Adrenal gland (tissue), 19 donors: ENCODE measurements at places on chromosomes 6 and 20. TPM values are rescaled to one million over a fixed set of nuclear protein-coding genes. Genes with fewer than 3 reads are reported as not detected.

DNA sequence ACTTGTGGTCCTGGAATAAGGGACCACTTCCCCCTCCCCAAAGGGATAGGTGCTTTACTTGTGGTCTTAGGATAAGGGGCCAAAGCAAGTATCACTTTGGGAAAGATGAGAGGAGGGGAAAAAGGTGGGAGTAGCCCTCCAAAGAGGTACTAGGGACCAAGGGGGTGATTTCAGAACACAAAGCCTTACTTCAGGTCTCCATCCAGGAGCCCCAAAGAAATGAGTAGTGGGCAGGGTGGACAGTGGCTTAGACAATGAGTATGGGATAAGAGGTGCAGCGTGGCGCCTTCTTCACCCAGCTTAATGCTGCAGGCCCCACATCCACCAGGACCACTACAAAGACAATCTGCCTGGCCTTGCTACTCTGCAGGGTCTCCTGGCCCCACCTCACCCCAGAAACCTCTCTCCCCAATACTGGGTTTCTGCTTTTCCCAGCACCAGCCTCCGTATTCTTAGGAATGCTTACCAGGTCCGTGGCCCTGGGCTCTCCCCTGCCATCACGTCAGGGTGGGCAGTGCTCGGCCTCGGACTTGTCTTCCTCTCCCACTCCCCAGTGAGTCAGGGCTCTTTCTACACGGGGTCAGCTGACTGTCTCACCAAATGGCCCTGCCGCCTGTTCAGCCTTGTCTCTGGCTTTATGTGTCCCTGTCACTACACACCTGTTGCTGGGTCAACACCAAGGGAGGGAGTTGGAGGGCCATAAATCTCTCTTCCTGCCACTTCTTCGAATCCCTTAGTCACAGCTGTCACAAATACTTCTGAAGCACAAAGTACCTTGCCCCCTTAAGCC, 3.1 kb downstream of the NNAT start:
- no peak overlapping the region for H3K4me3 ChIP-seq
- peaks cover 10% of the 10 kb centered on the region for H3K4me1 ChIP-seq
- no peak overlapping the region for H3K27ac ChIP-seq
- H3K27me3 ChIP-seq, result no peaks in the 10 kb centered on the region
- no peak for DNase-seq
- H3K36me3 ChIP-seq, result no peaks in the 10 kb centered on the region

DNA sequence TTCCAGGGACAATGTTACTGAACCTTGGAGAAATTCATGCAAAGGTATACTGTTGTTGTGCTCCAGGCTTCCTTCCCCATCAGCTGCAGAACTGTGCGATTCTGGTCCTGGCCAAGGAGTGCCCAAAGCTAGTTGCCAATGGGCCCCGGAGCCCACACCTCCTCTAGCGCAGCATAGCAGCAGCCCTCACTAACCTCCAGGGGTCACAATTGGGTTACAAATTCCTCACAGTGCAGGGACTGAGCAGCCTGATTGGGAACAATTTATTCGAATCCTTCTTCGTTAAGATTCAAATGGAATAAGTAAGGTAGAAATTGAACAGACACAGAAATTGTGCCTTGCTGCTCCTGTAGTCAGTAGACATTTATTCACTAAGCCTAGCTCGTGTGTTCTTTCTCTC, 284.9 kb downstream of the PRKN start:
- no peak overlapping the region for H3K4me3 ChIP-seq
- DNase-seq, result no peak
- H3K4me1 ChIP-seq, result no peaks in the 10 kb centered on the region

DNA sequence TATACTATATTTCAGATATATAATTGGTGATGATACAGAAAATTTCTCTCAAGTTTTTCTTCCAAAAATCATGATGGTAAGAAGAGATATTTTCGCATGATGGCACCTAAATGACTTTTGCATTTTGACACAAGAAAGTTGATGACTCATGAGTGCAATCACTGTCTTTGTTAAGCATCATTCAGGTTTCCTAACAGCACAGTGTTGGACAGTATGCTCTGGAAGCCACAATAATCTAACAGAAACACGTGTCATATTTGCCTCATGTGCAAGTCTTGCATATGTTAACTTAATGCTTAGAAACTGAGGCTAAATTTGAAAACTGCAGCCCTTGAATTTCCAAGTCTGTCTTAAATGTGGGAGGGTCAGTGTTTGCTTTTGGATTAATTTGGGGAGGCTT, 533.5 kb downstream of the LMBRD1 start:
- DNase-seq, result no peak
- H3K27ac ChIP-seq, result no peak overlapping the region
- H3K4me1 ChIP-seq, result no peaks in the 10 kb centered on the region
- no peak overlapping the region for H3K4me3 ChIP-seq

GRCh38 chr20:38590676-38591473, 9.9 kb downstream of the ADIG start:
- H3K4me3 ChIP-seq, result no peak overlapping the region
- H3K36me3 ChIP-seq, result no peaks in the 10 kb centered on the region
- no peak overlapping the region for H3K27ac ChIP-seq
- H3K27me3 ChIP-seq, result no peaks in the 10 kb centered on the region

NT5E gene
- 3.6 TPM for total RNA-seq

DNA sequence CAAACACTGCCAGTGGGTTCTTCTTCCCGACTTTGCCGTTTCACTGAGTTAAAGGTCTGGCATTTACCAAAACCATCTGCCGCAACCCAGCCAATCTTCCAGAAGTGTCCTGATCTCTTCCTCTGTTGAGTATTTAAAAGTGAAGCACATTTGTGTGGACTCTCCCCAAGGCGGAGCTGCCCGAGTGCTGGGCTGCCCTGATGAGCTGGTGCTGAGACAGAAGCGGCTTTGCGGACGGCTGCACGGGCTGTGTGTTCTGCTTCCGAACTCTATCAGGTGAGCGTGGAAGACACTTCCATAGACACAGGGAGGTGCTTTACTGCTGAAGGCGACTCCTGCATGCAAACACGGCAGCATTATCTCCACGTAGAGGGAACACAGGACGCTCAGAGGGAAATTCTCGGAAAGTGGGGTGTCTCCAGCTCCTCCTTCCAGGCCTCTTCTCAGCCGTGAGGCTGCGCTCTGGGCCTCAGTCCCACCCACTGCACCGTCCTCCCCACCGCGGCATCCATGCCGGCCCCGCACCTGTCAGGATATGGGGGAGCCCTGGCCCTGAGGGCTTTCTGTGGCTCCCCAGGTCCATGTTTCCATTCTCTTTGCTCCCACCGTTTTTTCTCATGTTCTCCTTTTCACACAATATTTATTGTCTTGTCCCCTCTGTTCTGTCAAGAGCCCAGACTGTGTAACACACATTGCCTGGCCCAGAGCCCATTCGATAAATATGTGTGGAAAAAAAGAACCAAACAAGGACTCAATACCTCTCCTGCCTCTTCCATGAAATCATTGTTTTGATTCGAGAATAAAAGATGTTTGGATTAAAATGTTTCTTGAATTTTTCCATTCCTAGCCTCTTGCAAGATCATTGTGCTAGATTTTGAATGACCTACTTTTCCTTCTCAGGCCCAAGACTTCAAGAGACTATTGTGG, 205.1 kb downstream of the DLL1 start:
- no peak overlapping the region for H3K4me3 ChIP-seq
- no peaks in the 10 kb centered on the region for H3K36me3 ChIP-seq
- H3K27me3 ChIP-seq, result no peaks in the 10 kb centered on the region
- no peak overlapping the region for H3K27ac ChIP-seq

DNA sequence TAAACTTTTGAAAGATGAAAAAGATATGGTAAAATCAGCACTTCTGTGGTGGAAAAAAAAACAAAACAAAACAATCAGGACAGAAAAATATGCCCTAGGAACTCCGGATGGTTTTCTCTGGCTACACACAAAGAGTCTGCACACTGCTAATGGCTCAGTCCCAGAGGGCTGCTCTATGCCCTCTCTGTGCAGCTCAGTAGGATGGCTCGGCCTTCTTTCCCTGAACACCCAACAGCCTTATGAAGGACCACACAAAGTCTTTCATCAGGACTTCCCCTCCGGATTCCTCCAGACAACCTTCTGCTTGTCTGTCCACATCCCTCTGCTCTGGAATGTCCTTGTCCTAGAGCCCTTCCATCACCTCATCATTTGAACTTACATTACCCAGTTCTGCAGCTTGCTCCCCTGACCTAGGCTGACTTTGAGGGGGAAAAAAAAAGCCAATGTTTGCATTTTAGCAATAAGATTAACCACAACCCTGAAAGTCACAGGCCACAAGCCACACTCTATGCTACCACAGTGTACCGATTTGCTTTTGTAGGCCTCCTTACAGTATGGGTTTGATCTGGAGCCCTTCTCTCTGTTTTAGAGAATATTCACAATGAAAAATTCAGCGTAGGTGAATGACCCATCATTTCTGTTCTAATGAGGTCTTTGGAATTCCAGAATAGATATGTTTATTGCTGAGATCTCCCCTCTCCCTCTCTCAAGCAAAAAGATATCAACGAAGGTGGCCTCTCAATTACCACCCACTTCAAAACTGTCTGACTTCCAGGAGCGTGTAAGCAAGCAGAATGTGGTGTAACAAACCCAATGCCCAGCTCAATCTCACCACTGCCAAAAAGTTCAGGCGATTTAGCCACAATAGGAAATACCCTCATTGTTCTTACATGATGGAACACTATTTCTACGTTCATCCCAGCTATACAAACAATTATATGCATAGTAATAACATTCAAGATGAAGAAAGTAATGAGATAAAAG, 164.0 kb downstream of the GMDS start:
- H3K4me3 ChIP-seq, result no peak overlapping the region
- H3K27me3 ChIP-seq, result no peaks in the 10 kb centered on the region
- DNase-seq, result no peak
- H3K4me1 ChIP-seq, result no peaks in the 10 kb centered on the region
- no peaks in the 10 kb centered on the region for H3K36me3 ChIP-seq
- H3K27ac ChIP-seq, result no peak overlapping the region

SRMS gene
- total RNA-seq, result not detected

EYA2 gene
- 1.8 TPM for total RNA-seq

GRCh38 chr20:6637160-6637579, 130.3 kb upstream of the BMP2 start:
- H3K36me3 ChIP-seq, result no peaks in the 10 kb centered on the region
- no peak overlapping the region for H3K4me3 ChIP-seq
- DNase-seq, result no peak
- H3K27ac ChIP-seq, result no peak overlapping the region
- H3K4me1 ChIP-seq, result no peaks in the 10 kb centered on the region

GRCh38 chr6:168699631-168700295, 258.8 kb downstream of the SMOC2 start:
- H3K36me3 ChIP-seq, result no peaks in the 10 kb centered on the region
- H3K4me1 ChIP-seq, result no peaks in the 10 kb centered on the region
- H3K27ac ChIP-seq, result no peak overlapping the region
- no peak overlapping the region for H3K4me3 ChIP-seq

HLA-DOA gene
- 31.5 TPM for total RNA-seq
